Activated naive CD4-positive, alpha-beta T cell treated with anti-CD3 and anti-CD28 coated beads for 36 hours (primary cell): ENCODE measurements at places on chromosomes 11 and 22. TPM values are rescaled to one million over a fixed set of nuclear protein-coding genes. Genes with fewer than 3 reads are reported as not detected.
A peak's percentile ranks its signal among the peaks of the same experiment; 100 is the strongest.

The PRR33 gene
- total RNA-seq: 0.12 TPM

The GLB1L3 gene
- 11.8 TPM for total RNA-seq

The GRAMD4 gene
- total RNA-seq: 35.4 TPM

DNA sequence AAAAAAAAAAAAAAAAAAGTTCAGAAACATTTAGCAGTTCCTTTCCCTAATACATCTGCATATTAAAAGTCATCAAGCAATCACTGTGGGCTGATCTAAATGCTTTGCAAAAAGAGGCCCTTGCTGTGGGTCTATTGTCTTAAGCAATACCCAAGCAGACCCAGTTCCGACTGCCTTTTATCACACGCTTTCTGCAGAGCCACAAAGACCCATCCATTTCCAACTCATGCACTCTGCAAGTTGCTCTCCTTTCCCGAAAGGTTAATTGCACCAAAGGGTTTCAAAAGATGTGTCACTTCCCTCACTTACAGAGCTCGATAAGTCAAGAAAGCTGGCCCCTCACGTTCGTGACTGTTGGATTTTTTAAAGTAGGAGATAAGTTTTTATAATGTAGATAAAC is 138.9 kb downstream of the MPPED1 start:
- H3K4me3 ChIP-seq: no peak overlapping the region
- no peaks in the 10 kb centered on the region for H3K4me1 ChIP-seq
- no peak overlapping the region for H3K27ac ChIP-seq
- no peaks in the 10 kb centered on the region for H3K36me3 ChIP-seq
- no peak for DNase-seq
- peaks cover 2% of the 10 kb centered on the region for H3K27me3 ChIP-seq

- no peak for DNase-seq
- no peaks in the 10 kb centered on the region for H3K4me1 ChIP-seq
Observed at GRCh38 chr11:84853841-84854497, 773.2 kb downstream of the DLG2 start.

DNA sequence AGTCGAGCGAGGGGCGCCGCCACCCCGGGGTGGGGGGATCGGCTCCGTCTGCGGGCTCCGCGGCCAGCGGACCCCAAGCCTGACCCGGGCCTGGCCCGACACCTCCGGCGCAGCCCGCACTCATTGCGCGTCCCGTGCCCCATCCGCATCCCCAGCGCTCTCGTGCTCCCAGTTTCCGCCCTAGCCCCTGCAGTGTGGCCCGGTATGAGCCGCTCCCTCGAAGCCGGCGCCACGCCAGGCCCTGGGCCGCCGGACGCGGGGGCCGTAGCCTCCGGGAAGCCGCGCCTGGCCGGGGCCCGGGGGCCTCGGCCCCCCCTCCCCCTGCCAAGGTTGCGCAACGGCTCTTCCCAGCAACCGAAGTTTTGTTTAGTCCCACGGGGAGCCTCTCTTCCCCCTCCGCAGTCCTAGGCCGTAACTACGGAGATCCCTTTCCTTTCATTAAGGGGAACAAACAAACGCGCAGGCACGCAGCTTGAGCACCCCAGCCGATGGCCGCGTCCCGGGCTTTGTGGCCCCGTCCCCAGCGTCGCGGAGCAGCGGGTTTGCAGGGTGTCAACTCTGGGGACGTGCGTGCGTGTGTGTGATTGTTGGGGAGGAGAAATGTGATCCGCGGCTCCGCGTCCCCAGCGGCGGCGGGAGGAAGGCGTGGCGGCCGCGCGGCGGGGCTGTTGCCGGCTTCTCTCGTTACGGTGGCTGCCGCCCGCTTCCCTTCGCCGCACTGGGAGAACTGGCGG is 883 bp downstream of the HIPK3 start:
- peak overlapping the region; percentile 93 for H3K27ac ChIP-seq
- H3K4me3 ChIP-seq: peak overlapping the region; percentile 91
- H3K27me3 ChIP-seq: no peaks in the 10 kb centered on the region
- peak; percentile 77 for DNase-seq
- peaks cover 37% of the 10 kb centered on the region for H3K4me1 ChIP-seq

DNA sequence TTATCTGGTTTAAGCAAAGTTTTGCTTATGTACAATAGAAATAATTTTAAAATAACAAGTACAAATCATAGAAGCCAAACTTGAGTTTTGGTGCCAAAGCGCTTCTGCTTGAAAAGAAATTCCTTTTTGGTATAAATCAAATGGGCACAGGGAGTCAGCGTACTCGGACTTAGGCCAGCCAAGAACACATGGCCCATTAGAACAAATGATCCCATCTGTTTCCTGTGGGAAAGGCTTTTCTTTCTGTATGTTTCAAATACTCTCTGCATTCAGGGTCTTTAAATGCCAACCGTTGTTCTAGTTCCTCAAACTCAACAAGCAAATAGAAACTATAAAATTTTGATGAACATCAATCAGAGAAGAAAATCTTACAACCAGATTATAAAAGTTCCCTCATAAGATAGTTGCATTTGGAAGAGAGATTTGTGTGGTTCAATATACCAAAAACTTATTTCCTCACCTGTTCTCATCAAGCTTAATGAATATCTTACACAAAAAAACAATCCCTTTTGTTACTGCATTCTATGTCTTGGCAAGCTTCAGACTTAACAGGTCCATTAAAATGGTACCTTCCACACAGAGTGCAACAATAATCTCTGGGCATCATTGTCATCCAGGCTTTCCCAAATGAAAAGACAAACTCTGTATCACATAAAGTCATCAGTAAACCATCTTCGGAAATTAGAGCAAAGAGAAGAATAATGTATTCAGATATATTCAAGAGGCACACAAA is 739.8 kb upstream of the API5 start:
- H3K36me3 ChIP-seq: no peaks in the 10 kb centered on the region
- DNase-seq: no peak
- no peak overlapping the region for H3K4me3 ChIP-seq
- H3K27me3 ChIP-seq: no peaks in the 10 kb centered on the region
